ENCODE measurements at places on chromosomes 11 and 22.

- DNase-seq: no peak
These were observed 6.2 kb downstream of the GRAMD4 start for GRCh38 chr22:46626356-46626755.

DNA sequence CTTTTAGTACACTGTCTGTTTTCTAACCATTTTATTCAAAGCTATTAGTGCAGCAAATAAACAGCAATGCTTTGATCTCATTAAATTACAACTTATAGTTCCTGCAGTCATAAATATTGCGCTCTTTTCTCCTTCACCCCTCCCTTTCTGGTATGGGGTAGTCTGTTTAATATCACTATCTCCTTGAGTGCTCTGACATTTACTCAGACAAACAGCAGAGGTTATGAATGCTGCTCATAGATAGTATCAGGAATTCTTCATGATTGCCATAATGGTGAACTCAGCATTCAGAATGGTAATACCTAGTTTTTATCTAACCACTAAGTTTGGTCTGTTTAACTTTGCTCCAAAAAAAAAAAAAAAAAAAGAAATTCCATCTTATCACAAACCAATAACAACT lies 87.4 kb downstream of the EIF3M start:
- DNase-seq: no peak

- no peak for DNase-seq
These were observed 27.3 kb upstream of the SERPIND1 start for GRCh38 chr22:20746431-20747189.

- DNase-seq: no peak
These were observed 29.7 kb upstream of the TEF start for GRCh38 chr22:41352058-41352457.

GRCh38 chr11:73237471-73238290 lies 19.6 kb downstream of the P2RY2 start:
- no peak for DNase-seq

All from CD4-positive, alpha-beta T cell treated with Interleukin-15 for 1 hour (primary cell).